Hippocampal formation (tissue), 2 donors: ENCODE measurements at places on chromosomes 13 and 19.

DNA sequence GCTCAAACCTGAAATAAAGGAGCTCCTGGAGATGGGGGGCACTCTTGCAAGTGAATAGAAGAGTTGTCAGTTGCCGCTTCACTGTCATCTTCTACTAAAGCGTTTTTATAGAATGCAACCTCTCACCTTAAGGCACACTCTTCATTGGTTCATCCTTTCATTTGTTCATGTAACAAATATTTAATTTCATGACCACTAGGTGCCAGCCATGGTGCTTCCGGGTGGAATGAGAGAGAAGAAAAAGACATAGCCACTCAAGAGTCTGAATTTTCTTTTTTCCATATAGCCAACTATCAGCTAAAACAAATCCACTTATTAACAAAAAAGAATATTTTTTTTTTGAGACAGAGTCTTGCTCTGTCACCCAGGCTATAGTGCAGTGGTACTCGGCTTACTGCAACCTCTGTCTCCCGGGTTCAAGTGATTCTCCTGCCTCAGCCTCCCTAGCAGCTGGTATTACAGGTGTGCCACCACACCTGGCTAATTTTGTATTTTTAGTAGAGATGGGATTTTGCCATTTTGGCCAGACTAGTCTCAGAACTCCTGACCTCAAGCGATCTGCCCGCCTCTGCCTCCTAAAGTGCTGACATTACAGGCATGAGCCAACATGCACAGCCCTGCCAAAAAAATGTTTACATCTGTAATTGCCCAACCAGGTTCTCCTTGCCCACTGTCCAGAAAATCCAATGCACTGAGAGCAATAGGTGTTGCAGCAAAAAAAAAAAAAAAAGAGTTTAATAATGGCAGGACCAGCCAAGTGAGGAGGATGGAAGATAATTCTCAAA is 22.1 kb upstream of the SACS start:
- DNase-seq: no peak

DNA sequence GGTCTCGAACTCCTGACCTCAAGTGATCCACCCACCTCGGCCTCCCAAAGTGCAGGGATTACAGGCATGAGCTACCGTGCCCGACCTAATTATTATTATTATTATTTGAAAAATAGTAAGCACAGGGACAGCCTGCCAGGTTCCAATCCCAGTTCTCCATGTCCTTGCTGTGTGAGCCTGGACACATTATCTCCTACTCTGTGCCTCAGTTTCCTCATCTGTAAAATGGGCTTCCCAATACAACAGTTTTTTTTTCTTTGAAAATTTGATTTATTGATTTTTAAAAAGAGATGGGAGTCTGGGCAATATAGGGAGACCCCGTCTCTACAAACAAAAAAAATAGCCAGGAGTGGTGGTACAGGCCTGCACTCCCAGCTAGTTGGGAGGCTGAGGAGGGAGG is 3.3 kb downstream of the ZGLP1 start:
- DNase-seq: no peak

DNA sequence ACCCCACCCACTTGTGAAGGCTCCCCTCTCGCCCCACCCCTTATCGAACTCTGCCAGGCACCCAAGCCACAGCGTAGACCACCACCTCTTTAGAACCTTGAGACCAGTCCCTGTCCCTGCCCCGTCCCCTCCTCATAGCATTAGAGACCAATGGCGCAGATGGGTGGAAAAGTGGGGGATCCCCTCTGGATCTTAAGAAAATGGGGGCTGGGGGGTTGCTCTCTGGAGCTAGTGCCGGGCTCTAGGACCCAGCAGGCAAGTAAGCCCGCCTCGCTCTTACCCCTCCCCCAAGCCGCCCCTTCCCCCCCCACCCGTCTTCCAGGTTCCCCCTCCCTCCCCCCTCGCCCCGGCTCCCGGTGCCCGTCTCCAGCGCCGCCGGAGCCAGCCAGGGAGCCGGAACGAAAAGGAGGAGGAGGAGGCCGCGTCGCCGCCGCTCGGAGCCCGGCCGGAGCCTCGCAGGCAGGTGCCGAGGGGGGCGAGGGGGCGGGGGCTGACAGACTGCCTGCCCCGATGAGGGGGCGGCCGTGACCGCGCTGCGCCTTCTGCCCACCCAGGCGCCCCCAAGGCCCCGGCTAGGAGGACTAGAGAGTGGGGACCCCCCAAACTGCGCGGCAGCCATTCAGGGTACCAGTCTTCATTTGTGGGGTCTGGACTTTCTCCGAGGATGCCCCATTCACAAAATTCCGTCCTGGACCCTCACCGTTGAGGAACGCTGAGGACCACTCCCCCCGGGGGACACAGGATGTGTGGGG is at the start of gene SPRED3:
Gene SPRED3, plus strand, starts transcription at position 349 of the 752 bp plus-strand sequence. CDS start 1,606 bp downstream, outside the sequence.
- DNase-seq: peak; percentile 69

DNA sequence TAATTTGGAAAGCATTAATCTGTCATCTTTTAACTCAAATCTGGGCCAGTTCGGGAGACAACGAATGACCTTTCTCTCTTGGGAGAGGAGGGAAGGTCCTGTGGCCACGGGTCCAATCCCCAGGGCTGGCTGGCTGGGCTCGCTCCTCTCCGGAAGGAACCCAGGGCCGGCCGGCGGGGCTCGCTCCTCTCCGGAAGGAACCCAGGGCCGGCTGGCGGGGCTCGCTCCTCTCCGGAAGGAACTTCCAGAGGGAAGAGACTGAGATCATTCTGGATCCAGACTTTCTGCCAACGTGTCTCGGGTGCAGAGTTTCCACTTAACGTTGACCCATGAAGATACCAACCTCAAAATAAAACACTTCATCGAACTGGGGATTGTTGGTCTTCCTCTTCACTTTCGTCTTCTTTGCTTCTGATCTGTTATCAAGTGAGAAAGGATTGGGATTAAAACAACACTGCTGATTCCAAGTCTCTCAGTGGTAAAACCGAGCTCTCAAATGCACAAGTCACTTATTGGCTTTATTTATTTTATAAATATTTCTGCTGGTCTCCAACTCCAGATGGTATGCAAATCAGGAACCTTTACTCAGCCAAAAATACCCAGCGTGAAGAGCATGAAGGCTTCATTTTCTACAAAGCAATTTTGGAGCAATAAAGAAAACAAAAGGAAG is 53.3 kb upstream of the C13orf46 start:
- DNase-seq: no peak

DNA sequence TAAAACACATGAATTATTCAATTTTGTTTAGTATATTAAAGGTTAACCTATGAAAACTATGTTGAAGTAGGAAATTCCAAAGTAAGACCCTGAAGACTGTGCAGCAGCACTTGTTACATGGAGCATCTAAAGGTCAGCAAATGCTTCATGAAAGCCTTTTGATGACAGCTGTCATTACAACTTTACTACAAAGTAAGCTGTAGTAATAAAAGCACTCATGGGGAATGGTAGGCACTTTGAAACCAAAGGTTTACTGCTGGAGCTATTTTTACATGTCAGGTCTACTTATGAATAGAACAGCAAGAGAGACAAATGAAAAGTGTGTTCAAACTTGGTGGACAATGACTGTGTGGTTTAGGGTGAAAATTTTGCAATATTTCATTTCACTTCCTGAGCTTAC is 672.5 kb upstream of the PCDH20 start:
- no peak for DNase-seq

DNA sequence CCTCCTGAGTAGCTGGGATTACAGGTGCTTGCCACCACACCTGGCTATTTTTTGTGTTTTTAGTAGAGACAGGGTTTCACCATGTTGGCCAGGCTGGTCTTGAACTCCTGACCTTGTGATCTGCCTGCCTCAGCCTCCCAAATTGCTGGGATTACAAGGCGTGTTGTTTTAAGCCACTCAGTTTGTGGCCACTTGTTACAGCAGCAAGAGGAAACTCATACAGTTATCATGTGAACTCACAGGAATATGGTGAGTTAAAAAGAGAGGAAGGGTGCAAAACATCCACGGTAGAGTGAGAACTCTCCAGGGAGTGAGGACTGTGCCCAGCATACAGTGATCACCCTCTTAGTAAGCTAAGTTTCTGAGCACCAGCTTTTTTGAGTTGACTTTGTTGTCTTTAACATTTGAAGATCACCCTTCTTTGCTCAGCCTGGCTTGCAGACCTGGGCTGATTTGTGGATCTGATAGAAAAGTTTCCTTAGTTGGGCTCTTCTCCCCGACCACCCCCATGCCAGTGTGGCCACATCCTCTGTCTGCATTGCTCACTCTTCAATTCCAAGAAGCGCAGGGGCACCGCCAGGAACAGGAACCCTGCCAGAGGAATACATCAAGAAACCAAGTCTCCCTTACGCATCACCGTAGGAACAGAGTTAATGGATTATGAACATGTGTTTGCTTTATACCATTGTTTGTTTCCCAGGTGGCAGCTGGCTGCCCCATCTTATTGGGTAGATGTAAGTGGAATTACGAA is 16.0 kb downstream of the ALOX5AP start:
- no peak for DNase-seq

DNA sequence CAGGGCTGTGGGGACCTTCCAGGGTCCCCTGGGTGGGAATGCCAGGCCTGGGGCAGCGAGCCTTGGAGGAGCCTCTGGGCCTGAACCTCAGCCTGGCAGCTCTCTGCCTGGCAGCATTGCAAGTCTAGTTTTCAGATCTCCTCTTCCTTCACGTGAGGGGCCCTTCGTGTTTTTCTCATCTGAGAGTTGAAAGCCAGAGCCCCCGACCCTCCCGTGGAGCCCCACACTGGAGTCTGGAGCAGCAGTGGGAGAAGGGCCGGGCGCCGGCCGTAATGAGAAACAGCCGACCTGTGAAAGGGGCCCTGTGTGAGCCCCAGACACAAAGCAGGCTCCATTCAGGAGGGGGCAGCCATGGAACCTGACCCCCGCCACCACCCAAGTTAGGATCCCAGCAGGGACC is 19.3 kb downstream of the TMED1 start:
- DNase-seq: no peak

DNA sequence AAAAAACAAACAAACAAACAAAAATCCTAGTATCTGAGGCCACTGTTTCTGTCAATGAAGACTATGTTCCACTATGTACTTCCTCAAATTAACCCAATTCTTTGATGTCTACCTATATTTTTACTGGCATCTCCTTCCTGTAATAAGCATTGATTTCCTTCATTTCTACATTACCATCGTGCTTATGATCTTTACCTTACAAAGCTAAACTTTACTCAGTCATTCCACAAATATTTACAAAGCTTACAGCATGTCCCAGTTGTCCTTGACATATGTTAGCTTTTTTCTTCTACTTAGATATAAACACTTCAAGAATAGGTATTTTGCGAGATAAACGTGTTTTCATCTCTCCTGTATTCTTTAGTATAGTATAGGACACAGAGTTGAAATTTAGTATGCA is 1090.9 kb downstream of the PCDH9 start:
- DNase-seq: no peak

GRCh38 chr19:2385053-2385721 is 25.1 kb downstream of the TMPRSS9 start:
- no peak for DNase-seq
